NCI-H345 (cell line): ENCODE measurements at places on chromosomes 2 and 18.
A peak's percentile ranks its signal among the peaks of the same experiment; 100 is the strongest.

DNA sequence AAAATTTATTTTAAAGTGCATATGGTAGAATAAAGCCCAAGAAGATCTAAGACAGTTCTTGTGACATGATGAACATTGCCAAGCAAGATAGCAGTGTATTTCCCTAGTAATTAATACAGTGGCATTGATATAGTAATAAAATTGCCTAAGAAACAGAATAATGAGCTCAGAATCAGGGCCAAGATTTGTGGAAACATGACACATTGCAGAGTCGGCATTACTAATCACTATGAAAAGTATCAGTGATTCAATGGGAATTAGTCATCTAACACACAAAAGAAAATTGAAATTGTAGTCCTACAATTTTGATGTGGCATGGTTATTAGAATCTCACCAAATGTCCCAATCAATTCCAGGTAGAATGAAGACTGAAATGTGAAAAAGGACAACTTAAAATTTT lies 243.0 kb upstream of the CYRIA start:
- no peak for DNase-seq

DNA sequence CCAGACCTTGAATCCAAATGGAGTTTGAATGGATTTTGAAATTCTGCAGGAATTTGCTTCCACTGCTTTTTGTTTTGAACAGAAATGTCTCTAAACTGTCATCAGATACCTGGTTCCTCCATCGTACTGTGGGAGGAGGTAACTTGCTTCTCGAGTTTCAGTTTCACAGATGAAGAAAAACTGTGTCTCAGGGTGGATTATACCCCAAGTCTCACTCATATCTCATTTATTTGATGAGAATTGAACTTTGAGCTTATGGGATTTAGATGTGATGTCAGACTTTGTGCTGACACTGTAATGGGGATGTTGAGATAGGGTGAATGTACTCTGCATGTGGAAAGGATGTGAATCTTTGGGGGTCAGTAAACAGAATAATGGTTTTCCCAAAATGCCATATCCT lies 107.5 kb downstream of the GORASP2 start:
- no peak for DNase-seq

DNA sequence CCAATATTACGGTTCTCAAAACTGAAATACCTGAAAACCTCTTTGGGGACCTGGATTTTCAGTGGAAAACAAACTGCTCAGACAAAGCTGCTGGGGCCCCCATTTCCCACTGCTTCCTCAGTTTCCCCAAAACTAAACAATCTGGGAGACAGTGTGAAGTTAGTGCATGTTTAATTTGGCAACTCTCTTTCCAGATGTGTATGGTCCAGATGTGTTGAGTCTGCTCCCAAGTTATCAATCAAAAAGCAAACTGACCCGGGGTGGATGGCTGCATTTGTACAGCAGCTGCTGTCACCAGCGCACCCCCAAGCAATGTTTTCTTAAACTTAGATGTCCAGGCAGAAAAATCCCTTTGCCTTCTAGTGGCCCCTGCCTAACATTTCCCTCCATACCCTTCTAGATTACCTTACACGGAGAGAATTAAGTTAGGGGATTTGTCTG lies 136.9 kb downstream of the COPS8 start:
- DNase-seq, result no peak

DNA sequence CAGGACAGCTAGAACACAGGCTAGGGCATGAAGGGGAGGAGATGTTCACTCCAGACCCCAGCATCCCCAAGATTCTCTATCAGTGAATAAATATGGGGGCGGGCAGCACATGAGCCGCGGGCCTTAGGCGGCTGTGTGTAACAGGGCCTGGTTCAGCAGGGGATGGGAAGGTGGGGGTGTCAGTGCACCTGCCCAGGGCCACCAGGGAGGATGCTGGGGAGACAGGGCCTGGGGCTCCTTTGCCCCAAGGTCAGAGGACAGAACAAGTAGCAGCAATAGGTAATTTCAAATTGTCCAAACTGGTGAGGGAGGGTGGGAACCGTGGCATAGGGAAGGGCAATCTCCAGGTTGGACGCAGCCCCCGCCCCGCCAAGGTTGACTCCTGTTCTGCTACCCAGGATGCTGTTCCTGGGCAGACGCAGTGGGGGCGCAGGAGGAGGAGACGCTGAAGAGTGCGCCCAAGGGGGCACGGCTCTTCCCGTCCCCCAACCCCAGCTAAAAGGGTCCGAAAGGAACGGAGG lies 16.2 kb downstream of the CYP26B1 start:
- no peak for DNase-seq

DNA sequence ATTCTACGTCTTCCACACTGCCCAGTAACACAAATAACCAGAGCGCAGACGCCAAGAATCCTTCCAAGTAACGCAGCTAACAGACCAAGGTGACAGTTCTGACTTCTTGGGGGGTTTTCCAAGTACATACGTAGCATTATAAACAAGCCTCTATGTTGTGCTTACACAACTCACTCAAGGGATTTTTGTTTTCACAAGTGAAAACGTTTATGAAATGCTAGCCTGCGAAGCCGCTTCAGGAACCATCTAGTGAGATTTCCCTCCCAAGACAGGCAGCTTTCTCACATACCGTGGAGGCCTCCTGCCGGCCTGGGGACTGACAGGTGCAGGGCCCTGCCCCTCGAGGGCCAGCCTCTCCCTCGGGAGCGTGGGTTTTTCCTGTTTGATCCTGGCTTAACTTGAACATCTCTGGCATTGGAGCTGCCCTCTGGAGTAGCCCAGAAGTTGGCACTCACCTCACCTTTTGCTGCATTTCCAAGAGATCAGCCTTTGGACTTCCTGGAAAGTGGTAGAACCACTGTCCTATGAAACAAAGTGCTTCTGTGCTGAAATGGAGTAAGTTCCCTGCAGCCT lies 151.1 kb downstream of the MBP start:
- DNase-seq, result peak; percentile 37

GRCh38 chr2:206062724-206063123 lies 23.2 kb downstream of the INO80D start:
- no peak for DNase-seq

GRCh38 chr2:59733567-59733930 lies 819.9 kb downstream of the BCL11A start:
- no peak for DNase-seq

- no peak for DNase-seq
These were observed 123.0 kb downstream of the PMAIP1 start for GRCh38 chr18:60022671-60023276.
